CMK (cell line): ENCODE measurements at places on chromosomes 3 and 15.

DNA sequence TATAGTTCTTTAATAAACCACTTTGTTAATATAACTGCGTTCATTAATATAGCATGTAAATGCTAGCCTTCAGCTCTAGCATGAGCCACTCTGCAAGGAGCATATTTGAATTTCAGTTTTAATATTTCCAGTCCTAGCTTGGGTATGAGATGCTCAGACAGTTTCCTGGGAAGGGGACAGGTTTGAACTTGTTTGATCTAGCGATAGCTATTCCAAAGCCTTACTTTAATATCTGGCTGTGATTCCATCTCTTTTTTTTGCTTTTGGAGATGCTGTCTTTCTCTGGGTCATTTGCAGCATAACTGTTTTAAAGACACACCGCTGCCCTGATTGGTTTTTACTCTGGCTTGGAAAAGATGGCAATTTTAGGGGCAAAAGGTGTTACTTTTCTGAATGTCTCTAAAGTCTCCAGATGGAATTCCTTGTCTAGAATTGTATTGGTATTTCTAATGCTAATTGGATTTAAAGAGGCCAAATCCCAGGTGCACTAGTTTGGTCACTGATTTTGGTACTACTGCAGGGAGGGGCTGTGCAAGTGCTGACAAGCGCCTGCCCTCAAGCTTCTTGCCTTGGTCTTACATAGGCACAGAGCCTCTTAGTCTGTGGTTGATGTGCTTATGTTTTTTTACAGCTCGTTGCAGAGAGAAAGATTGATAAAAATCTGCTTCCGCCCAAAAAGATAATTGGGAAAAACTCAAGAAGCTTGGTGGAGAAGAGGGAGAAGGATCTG is 2.8 kb downstream of the NISCH start:
- no peak for DNase-seq

DNA sequence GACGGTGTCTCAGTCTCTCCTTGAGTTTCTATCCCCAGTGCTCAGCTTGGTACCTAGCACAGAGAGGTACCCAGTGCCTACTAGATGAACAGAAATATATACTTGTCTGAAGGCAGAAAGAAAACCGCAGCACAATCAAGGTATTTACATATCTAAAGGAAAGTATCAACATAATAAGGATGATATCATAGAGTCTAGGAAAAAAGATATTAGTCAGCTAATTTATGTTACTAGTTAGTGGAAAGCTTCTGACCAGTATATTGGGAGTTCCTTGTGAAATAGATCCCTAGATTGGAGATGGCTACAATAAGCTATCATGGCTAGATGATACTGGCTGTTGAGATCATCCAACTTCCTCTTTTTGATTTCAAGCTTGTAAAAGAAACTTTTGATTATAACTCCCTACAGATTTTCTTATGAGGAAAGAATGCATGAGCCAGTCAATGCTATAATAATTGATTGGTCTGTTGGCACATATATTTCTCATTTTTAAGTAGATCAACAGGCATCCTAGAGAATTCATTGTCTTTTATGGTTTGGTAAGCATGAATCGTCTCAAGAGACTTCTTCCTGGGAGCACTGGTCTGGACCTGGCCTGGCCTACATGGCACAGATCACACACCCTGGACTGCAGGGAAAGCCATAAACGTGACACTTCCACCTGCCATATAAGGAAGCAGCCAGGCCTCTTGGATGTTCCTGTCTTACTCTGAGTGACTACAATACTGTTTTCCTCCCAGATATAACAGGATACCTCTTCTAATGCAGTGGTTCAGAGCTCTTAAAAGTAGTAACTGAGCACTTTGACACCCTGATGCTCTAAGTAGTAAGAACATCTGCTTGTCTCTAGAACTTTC is 60.7 kb downstream of the IMPG2 start:
- DNase-seq: no peak

DNA sequence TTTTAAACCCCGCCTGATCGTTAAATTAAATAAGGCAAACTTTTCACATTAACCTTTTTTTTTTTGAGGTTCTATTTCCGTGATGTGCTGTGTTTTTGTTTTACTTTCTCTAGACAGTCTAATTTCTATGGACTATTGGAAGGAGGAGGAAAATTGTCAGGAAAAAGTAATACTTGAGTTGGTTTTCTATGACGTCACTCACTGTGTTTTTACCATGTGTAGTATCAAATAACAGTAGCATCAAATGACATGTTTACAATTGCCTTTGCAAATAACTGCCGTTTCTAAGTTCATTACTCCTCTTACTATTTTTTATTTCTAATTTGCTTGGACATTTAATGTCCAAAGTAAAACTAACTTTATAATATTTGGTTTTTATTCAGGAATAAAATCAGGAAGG is 32.3 kb downstream of the MYO1E start:
- DNase-seq: no peak

DNA sequence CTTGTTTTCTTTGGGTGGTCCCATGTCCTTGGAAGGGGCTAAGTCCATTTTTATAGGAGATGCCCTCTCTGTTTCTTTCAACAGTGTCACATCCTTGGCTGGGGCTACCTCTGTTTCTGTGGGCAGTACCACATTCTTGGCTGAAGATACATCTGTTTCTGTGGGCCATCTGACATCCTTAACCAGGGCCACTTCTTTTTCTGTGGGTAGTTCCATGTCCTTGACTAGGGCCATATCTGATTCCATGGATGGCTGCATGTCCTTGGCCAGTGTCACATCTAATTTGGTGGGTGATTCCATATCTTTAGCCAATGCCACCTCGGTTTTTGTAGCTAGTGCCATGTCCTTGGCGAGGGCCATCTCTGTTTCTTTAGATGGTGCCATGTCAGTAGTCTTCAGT is 99.5 kb downstream of the MAP4 start:
- no peak for DNase-seq

DNA sequence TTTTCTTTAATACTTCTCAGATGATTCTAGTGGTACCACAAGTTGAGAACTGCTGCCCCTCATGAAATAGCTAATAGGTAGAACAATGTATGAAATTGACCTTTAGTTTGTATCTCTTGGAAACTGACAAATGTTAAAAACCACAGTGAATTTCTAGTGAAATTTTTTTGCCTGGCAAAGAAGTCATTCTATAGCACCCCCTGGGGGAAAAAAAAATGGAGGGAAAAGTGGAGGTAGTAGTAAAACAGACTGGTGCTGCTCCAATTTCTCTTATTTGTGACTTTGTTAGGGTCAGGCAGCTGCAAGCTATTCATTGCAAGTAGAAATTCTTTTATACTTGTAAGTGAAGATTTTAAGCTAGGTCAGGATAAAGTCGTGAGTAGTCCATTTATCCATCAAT is 605.0 kb downstream of the NLGN1 start:
- no peak for DNase-seq

DNA sequence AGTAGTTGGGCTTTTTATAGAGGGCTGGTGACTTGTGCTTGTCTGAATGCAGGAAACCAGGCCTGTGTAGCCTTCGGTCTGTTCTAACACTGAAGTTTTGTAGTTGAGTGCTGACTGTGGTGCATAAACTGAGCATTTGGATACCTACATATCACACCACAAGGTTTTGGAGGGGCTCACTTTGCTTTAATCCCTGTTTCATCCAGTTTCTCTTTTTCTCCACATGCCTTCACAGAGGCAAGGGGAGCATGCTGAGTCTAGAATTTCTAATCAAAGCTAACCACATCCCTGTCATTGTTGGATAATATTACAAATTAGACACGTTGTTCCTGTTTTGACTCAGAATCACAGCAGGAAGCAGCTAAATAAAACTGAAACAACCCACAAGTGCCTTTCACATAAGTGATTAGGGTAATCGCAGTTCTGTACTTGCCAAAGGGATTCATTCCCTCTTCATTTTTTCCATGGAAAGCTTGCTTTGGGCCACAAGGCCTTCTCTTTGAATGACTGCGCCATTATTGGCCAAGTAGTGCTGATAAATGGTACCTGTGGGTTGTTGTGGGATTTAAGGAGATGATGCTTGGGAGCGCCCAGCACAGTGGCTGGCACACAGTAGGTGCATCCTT is 48.9 kb downstream of the TGFBR2 start:
- DNase-seq: no peak

GRCh38 chr3:106047221-106047620 is 178.4 kb upstream of the CBLB start:
- no peak for DNase-seq

GRCh38 chr15:70088455-70088854 is 9.3 kb downstream of the TLE3 start:
- no peak for DNase-seq

DNA sequence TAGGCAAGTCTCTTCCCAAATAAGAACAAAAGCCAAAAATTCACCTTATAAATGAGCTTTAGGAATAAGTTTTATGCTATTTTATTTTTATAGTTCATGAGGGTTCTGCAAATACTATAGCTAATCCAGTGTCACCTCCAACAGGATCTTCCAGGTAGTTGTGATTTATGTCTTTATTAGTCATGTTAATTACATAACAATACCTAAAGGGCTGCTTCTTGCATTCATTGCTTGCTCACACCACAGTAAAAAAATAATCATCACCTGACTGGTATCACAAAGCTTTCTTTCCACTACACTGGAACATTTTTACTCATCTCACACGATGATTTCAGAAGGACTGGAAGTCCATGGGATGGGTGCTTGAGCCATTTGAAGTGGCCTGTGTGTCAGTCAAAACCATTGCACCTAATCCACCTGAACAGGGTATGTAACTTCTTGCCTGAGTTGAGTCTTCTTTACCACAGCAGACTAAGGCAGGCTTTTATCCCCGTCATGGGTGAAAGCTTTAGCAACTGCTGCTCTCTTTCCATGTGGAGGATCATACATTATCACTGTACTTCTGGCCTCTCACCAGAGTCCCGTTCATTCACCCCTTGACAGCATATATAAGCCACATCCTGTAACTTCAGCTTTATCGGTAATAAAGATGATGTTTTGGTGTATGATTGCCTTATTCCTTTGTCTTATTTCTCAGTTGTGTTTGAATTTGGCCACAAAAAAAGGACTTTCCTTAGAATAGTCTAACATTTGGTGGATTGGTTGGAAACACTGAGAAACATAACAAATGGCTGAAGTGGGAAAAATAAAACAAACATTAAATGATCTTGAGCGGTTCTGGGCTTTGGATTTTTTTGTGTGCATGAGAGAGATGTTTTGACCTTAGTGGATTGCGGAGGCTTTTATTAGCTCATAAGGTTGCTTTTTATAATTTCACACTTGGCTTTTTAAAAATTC is 382.6 kb upstream of the THBS1 start:
- DNase-seq: no peak

DNA sequence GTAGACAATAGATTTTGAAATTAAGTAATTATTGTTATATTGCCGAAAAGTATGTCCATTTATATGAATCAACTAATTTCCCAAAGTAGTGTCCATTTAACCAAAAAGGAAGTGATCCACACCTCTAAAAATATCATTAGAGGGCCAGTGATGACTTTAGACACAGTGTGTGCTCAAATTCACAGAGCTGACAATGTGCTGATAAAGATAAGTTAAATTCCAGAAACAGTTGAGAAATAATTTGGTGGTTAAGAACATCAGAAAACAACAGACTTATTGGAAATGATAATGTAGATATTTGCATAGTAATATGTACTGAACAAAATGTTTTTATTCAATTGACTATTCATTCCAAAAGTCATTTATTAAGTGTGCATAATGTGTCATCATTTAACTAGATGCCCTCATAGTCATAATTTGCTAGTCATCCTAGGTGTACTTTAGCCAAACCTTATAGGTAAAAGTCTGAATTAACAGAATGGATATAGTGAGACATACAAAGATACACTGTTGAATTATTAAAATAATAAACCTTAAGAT is 230.2 kb upstream of the ADAMTS9 start:
- DNase-seq: no peak

DNA sequence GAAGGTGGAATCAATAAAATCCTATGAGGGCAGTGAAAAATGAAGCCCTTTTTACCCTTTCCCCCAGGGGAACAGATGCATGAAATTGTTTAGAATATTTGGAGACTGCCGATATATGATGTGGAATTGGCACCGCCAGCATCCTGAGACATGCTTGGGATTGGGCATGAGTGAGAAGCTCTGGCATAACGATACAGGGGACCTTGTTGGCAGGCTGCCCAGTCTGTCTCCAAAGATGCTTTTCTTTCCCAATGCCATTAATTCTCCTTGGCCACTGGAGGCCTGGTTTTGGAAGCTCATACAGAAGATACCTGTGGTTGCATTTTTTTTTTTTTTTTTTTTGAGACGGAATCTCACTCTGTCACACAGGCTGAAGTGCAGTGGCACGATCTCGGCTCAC is 800.6 kb upstream of the LMCD1 start:
- no peak for DNase-seq

DNA sequence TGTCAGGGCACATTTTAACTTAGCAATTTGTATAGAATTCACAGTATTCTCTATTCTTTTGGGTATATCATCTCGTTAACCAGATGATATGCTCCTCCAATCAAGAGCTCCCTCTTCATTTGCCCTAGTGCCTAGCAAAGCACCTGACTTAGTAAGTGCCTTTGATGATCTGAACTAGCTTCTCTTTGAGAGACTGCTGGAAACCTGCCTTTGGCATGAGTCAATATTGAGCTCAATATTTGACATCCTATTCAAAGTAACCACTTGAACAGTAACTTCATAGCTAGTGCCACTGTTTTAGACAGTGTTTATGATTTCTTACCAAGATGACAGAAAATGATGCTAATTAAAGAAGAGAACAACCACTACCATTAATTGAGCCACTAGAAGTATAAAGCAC is 696.3 kb upstream of the UBE2E2 start:
- DNase-seq: no peak

DNA sequence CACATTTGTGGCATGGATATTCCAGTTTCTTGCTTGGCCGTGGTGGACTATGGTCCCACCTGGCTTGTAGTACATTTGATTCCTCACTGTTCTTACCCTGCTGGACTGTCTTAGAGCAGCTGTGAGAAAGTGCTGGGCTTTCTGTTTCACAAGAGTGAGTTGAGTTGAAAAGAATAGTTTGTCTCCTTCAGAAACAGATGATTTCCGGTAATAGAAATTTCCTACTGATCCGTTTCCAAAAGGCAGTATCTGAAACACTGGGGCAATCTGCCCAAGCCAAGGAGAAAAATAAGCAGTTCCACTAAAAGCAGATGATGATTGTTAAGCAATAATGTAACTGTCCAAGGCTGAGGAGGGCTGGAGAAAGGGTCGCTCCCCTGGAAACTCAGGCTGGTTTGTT is 96.0 kb downstream of the SUCLG2 start:
- no peak for DNase-seq

- no peak for DNase-seq
Observed at GRCh38 chr3:51700403-51700802, 6.5 kb upstream of the GRM2 start.
